ENCODE measurements at places on chromosomes 1 and 21.

GRCh38 chr1:84892705-84893618, at the start of gene LPAR3:
TSS of gene LPAR3 (minus strand) at chr1:84893206. CDS start at chr1:84866120, 27,086 bp downstream.
- DNase-seq = no peak

DNA sequence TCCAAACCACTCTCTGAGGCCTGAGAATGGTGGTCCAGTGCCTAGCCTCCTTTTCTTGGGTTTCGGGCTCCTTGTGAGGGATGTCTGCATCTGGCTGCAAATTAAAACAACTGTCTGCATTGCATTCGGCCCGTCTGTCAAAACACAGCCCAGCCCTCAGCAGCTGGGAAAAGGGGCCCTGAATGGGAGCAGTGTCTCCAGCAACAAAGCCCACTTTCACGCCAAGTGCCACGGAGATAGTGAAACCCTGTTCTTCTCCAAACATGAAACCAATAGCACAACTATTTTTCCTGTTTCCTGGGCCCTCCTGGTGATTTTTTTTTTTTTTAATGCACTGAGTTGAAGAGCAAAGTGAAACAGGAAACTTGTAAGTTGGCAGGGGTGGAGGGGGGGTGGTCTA, 138.4 kb downstream of the PLXNA2 start:
- DNase-seq = no peak

GRCh38 chr21:36065497-36066036, 4.3 kb upstream of the CBR1 start:
- DNase-seq = peak; percentile 76

DNA sequence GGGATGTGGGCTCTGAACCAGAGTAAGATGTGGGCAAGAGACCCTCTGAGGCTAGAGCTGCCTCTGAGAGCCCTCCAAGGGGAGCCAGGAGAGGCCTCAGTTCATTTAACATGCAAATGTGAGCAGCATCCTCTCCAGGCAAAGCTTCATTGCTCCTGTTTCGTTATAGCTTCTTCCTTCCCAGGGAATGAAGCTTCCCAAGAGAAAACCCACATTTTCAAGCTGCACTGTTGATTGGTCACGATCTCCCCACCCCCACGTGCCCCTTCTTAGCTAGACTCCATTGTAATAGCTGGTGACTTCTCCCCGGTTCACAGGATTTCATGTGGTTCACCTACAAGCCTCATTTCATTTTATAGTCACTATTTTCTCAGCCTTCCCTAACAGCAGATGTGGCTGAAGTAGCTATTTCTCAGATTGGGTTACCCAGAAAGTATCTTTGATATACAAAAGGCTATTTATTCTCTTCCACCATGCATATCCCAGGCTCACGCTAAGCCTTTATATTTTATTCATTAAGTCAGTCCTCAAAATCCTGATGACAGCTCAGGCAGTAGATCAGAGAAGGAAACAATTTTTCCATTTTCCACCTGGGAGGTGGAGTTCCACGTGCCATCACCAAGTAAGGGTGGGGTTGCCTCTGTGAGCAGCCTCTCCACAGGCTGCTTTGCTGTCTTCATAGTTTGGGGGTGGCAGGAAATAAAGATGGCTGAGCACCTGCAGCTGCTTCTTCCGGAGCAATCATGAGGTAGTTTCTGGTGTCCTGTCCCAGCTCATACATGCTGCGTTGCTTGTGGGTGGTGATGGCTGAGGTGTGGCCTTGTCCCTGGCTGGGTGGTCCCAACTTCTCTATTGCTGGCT, 178.3 kb upstream of the RAB4A start:
- DNase-seq = no peak

DNA sequence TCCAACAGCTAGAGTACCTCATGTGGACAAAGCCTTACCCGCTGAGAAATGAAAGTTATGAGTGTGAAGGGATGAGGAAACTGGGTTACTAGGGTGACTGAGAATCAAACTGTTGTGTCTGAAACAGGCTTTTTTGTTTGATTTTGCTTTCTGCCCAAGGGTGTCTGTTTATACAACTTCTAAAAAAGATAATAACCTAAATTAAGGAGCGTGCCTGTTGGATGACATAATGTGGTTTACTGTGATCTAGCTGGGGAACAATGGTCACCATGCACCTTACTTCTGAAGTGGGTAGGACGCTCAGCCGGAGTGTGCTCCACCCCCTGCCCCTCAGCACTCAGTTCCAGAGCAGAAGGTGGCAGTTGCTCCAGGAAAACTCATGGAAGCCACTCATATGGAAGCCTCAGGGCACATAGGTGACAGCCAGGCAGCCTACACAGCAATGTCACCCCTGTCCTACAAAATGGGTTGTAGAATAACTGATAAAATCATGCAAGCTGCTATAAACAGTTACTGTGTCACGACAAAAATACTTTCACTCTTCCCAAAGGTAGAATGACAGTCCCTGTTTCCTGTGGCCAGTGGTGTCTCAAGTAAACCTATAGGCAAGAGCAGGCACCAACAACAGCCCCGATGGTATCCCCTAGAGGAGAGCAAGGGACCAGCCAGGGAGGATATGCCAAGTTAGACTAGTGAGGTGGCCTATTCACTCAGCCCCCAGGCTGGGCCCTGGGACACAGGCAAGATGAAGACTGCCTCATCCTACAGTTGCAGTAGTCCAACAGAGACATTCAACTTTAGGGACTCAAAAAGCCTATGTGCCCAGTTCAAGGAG, 29.3 kb downstream of the SIPA1L2 start:
- no peak for DNase-seq

DNA sequence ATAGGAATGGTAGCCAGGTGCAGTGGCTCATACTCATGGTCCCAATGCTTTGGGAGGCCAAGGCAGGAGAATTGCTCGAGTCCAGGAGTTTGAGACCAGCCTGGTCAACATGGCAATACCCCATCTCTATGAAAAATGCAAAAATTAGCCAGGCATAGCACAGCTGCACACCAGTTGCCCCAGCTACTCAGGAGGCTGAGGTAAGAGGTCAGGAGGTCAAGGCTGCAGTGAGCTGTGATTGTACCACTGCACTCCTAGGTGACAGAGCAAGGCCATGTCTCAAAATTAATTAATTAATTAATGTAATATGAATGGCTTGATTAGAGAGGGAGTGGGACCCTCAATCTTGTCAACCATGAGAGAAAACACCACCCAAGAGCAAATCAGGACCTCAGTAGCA, 198.7 kb upstream of the DUSP10 start:
- DNase-seq = no peak

DNA sequence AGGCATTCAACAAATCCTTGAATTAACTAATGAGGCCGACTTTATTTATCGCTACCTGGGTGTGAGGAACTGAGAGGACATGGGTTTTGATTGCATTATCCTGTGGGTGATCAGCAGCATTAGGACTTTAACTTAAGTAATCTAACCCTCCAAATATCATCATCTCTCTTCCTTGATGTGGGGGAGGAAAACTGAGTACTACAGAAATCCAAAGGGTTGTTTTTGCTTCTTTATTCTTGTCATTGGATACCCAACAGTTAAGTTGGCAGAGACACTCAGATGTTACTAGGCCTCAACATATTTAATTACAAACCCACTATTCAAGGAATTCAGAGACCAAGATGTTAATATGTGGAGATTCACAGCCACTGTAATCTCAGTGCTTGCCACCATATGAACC, 97.4 kb upstream of the ST6GALNAC5 start:
- no peak for DNase-seq

GRCh38 chr1:54238353-54239034, 38.5 kb downstream of the MRPL37 start:
- no peak for DNase-seq

DNA sequence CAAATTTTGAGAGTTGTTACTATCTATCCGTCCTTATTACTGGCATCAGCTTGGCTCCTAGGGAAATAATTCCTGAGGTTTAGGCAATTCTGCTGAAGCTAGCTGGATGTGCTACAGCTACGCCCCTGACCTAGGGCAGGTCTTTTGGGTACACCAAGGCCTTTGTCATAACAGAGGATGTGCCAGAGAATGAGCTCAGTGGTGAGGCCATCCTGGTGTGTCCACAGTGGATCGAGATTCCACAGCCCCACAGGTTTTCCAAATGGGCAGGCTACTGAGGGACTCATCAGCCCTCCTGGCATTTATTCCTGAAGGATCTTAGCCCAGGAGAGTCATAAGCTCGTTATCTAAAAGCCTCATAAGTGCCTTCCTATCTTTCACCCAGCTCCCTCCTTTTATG, 475.2 kb upstream of the USP24 start:
- DNase-seq = no peak
